BE2C (cell line): ENCODE measurements at places on chromosomes 1 and 21.

DNA sequence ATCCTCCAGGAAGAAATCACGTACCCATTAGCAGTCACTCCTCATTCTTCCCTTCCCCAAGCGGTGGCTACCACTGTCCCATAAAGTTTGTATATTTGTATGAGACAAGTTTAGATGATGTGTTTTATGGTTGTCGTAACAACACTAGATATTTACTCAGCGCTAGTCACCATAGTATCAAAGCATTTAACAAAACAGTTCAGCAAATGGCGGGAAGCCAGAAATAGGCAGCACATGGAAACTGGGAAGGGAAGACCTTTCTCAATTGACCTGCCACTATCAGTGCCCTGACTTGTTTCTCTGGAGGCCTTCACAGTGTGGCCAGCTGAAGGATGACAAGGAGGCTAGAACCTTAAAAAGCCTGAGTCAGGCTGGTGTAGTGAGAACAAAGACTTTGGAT, 31.1 kb downstream of the CNST start:
- DNase-seq = no peak

- DNase-seq = no peak
Observed at GRCh38 chr1:35264035-35264434, 4.5 kb upstream of the ZMYM4 start.

GRCh38 chr1:34019741-34020552, 145.1 kb downstream of the CSMD2 start:
- DNase-seq = no peak

- peak; percentile 37 for DNase-seq
Observed at GRCh38 chr1:32870615-32871363, at the start of gene FNDC5. FNDC5 (minus strand) TSS chr1:32870912.

DNA sequence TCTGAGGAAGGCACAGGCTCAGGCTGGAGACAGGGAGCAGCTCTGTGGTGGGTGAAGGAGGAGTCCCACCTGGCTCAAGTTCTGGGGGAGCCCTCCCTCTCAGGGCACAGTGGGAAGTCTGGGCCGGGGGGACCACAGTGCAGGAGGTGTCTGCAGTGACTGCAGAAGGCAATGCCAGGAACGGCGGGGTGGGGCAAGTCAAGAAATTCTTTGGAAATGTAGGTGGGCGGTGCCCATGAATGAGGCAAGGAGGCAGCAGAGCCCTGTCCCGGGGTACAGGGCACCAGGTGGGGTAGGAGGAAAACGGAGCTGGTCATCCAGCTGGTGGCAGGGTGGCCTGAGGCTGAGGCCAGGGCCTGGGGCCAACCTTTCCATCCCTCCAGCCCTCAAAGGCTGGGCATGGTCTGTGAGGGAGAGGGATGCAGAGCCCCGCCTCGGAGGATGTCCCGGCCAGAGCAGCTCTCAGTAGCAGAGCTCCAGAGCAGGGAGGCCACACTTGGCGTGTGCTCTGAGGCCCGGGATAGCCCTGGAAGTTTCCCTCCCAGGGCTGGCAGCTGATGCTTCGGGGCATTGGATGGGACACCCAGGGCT, 4.7 kb downstream of the TFF3 start:
- DNase-seq = no peak
